ENCODE measurements at places on chromosomes 2 and 18.

- peak; percentile 71 for DNase-seq
These were observed 47.3 kb downstream of the WDFY1 start for GRCh38 chr2:223897669-223898330.

GRCh38 chr2:54559006-54559445, 102.9 kb downstream of the SPTBN1 start:
- DNase-seq, result no peak

- DNase-seq, result no peak
These were observed 309.5 kb downstream of the PIK3C3 start for GRCh38 chr18:42264497-42264896.

DNA sequence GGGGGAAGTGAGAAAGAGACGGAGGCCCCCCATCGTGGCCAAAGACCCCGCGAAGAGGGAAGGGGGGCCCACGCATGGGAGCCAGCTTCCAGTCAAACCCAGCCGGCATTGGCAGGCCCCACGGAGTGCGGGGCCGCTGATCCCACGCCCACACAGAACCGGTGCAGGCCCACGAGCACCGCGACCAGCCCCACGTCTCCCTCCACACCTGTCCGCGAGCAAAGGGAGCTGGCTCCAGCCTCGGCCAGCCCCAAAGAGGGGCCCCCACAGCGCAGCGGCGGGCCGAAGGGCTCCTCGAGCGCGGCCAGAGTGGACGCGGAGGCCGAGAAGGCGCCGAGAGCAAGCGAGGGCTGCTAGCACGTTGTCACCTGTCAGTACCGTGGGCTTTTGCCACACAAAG, 125.0 kb upstream of the TWIST2 start:
- no peak for DNase-seq
